ENCODE measurements at places on chromosomes 12 and 14.

DNA sequence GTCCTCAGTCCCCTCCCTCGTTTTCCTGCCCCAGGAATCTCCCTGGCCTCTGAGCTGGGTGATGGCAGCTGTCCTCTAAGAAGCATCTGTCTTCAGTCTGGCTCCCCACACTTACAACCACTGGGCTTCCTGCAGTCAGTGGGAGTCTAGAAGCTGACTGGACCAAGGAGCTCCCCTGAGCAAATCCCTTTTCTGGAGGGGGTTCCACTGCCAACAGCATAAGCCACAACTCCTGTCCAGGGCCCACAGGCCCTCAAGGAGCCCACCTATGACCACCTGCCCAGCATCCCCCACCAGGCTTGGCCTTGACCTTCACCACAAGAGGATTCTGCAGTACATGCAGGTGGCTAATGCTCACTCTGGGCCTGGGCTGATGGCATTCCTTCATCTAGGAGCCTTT, 4.1 kb downstream of the RDH16 start:
- no peak for DNase-seq

DNA sequence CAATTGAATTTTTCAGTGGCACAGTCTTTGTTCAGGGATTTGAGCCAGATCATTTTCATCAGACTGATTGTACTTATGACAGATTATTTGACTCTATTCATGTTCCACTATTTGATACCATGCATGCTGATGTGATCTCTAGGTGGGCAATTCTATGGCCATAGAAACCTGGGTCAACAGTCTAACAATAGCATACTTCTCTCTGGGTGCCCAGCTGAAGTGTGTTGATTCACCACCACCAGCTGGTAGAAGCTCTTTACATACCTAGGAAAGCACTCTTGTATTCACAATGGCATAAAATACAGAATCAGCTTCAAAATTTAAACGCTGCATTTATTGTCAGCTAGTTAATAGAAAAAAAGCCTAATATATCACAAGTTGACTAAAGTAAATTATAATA, 90.2 kb upstream of the TMTC2 start:
- no peak for DNase-seq

DNA sequence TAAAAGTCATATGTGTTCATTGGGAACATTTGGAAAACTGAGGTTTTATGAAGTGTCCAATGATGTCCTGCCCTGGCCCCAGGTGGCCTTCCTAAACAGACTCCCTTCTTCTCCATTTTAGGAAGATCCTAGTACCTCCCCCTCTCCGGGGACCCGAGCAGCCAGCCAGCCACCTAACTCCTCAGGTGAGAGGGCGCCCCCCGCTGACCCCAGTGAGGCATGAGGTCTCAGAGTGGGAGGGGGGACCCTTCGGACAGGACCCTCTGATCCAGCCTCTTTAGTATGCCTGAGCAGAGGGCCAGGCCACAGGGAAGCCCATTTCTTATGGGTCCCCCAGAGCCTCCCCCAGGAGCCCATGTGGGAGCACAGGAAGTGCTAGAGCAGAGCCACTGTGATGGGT, 23.7 kb downstream of the DEGS2 start:
- DNase-seq: no peak

- no peak for DNase-seq
Measured at GRCh38 chr14:23109769-23110168, 5.0 kb upstream of the CIROP start.

DNA sequence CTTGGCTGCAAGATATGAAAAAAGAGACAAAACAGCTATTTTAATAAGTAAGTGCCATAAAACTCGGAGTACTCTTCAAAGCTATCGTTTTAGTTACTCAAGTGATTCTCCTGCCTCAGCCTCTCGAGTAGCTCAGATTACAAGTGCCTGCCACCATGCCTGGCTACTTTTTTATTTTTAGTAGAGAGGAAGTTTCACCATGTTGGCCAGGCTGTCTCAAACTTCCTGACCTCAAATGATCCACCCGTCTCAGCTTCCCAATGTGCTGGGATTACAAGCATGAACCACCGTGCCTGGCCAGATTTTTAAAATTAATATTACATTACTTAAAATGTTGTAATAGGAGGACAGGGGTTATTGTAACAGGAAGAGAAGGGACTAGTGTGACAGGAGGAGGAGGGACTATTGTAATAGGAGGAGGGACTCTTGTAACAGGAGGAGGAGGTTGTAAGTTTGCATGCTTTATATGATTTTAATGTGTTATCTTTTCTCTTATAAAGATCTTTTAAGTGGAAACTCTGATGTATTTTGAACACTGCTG, 61.3 kb downstream of the KITLG start:
- DNase-seq: no peak

GRCh38 chr12:75690296-75690955, 179.0 kb upstream of the KRR1 start:
- DNase-seq: peak; percentile 90

GRCh38 chr12:90167518-90168208, 459.0 kb upstream of the ATP2B1 start:
- no peak for DNase-seq

GRCh38 chr14:98118749-98119148, 1153.2 kb downstream of the BCL11B start:
- DNase-seq: no peak

GRCh38 chr14:93962701-93963601, 13.4 kb downstream of the ASB2 start:
- DNase-seq: peak; percentile 53

DNA sequence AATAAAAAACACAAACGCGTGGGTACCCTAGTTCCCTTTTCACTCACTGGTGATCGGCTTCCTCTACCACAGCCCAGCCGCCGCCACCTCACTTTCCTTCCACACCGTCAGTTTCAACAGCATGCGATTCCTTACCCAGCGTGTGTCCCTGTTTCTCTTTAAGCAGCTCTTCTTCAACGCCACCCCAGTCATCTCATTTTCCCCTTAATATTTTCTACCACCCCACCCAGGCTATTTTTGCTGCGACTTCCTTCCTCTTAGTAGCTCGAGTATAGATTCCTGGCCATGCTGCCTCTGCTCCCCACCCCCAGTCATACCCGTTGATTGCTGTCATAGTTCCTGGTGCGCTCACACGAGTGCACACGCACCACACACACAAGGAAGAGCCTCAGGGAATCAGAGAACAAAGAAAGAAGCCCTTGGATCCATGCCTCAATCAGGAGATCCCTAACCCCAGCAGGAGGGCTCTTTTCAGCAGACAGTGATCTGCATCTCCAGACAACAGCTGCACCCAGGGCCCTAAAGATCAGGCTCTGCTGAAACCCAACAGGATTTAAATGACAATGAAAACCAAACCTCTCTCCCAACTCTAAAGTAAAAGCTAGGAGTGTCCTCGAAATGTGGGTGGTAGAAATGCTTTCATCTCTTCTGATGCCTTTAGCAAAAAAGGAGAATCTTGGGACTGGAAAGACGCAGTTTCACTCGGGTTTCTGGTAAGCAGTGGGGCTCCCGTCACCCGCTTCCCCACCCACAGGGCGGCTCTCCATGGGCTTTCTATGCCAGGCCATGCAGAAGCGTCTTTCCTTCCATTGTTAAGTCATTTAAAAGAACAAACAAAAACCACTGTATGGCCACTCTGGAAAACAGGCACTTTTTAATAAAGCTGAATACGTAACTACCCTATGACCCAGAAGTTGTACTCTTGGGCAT, 23.8 kb downstream of the VPS37B start:
- peak; percentile 86 for DNase-seq

- DNase-seq: peak; percentile 75
Measured at GRCh38 chr12:65229441-65229840, 49.0 kb upstream of the MSRB3 start.

- DNase-seq: no peak
Measured at GRCh38 chr14:31837031-31837430, 240.1 kb upstream of the ARHGAP5 start.

DNA sequence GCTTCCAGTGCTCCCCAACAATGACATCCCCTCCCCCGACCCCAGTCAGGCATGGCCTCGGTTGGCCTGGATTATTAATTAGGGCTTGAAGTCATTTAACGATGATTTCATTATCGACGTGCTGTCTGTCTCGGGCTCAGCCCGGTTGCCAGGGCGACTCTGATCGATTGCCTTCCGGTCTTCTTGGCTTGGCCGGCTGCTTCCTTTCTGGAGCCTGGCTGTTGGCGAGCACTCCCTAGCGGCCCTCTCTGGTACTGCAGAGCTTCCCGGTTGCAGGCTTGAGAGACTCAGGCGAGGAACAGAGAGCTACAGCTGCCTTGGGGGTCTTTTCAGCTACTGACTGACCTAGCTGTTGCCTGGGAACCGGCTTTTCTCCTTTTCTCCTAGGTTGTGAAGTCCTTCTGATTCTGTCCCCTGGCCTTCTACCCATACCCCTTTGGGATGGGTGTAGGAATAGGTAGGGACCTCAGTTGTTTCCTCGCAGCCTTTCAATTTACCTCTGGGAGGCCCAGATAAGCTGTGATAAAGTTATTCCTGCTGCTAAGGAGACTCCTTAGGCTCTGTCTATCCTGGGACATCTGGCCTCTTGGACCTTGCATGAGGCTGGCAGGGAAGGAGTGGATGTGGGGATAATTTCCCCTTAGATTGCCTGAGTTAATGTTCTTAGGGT, 5.5 kb upstream of the CISTR start:
- DNase-seq: peak; percentile 65

DNA sequence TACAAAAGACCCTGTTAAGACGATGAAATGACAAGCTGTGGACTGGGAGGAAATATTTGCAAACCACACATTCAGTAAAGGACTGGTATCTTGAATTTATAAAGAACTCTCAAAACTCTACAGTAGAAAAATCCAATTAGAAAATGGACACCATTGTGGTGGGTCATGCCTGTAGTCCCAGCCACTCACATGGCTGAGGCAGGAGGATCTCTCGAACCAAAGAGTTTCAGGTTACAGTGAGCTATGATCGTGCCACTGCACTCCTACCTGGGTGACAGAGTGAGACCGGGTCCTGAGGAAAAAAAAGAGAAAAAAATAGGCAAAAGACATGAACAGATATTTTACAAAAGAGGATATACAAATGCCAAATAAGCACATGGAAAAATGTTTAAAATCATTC, 41.9 kb downstream of the TTC6 start:
- DNase-seq: no peak

DNA sequence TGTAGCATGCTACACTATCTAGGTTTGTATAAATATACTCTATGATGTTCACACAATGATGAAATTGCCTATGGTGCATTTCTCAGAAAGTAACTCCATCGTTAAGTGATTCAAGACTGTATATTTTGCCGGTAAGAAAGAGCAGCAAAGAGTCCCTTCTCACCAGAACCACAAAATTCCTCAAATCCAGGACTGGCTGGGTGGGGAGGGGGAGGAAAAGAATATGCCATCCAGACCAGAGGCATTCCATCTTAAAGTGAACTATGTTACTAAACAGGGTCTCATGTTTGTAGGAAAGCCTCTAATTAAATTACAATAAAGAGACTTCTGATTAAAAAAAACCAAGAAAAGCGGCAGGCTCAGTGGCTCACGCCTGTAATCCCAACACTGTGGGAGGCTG, 11.5 kb downstream of the UBE2N start:
- no peak for DNase-seq

GRCh38 chr14:36625436-36625835, 36.2 kb upstream of the PAX9 start:
- no peak for DNase-seq

DNA sequence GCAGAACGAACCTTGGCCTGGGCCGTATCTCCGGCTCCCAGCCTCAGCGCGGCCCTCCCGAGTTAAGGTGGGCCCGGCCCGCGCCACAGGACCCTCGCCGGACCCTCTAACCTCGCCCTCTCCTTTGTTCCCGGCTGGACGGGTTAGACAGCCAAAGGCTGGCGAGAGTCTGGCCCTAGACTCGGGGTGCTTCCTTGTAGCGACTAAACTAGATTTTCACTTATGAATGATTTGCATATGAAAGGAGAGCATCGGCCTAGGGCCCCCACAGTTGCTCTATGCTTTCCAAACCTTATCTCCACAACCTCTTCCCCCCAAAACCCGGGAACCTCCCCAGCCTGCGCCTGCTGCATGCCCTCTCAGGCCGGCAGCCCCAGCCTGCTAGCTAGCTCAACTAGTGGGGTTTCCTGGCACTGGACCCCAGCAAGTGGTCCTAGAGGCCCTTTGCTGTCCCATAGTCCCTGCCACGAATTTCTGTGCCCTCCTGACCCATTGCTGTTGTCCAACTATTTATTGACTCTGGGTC, 2.0 kb downstream of the HOXC5 start:
- no peak for DNase-seq

DNA sequence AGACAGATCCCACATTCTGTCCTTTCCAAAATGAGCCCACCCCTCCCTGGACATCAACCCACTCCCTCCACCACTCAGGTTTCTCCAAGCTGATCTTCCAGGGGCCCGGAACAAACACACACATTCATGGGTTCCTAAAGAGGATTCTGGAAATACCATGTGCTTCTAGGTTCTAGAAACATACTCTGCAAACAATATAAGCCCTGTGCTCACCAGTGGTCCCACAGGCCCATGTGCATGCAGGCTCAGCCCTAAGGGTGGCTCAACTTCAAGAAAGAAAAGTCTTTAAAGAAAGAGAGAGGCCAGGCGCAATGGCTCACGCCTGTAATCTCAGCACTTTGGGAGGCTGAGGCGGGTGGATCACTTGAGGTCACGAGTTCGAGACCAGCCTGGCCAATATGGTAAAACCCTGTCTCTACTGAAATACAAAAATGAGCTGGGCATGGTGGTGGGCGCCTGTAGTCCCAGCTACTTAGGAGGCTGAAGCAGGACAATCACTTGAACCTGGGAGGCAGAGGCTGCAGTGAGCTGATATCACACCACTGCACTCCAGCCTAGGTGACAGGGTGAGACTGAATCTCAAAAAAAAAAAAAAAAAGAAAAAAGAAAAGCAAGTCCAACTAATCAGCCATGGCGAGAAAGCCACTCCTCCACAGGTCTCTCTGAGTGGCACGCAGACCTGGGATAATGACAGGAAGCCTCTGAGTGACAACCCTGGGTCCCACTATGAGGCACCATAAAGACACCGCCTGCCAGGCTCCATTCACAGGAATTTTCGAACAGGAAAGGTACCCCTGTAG, 59.5 kb upstream of the PNMA1 start:
- DNase-seq: no peak

- peak; percentile 25 for DNase-seq
Measured at GRCh38 chr14:57383125-57383745, 7.2 kb upstream of the NAA30 start.

GRCh38 chr12:77766224-77766623, 64.5 kb upstream of the NAV3 start:
- no peak for DNase-seq

DNA sequence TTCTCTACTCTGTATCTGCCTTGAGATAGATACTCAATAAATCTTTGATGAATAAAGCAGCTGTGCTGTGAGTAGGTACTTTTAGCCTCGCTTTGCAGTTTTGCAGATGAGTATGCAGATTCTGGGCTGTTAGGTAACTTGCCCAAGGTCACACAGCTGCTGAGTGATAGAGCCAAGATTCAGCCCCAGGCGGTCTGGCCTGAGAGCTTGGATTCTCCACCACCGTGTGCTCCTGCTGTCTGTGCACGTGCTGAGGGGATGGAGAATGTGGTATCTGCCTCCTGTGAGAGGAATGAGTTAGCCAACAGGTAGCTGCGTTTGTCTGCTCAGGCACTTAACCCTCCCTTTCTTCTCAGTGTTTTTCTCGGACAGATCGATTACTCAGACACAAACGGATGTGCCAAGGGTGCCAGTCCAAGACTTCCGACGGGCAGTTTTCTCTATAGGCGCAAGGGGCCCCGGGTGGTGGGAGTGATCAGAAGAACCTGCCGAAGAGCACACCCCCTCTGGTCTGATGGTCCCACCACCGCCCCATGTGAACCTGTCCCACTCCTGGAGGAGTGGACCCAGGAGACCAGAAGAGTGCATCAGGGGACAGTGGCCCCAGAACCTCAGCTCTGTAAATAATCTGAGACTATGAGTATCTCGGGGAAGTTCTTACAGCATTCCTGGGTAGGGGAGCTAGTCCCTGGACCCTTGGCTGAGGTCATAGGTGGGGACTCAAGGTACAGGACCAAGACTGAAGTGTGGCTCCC, 6.6 kb upstream of the CSAD start:
- DNase-seq: no peak
